Amniotic epithelial cell (primary cell): ENCODE measurements at places on chromosomes 7 and 10.

- DNase-seq, result no peak
Measured at GRCh38 chr10:70679498-70679897, 7.2 kb downstream of the ADAMTS14 start.

- no peak for DNase-seq
Measured at GRCh38 chr10:124867304-124867703, 65.7 kb downstream of the ABRAXAS2 start.

- DNase-seq, result no peak
Measured at GRCh38 chr7:144629598-144629997, 206.3 kb downstream of the TPK1 start.

GRCh38 chr7:39383136-39383535, 183.1 kb upstream of the YAE1 start:
- peak; percentile 18 for DNase-seq

DNA sequence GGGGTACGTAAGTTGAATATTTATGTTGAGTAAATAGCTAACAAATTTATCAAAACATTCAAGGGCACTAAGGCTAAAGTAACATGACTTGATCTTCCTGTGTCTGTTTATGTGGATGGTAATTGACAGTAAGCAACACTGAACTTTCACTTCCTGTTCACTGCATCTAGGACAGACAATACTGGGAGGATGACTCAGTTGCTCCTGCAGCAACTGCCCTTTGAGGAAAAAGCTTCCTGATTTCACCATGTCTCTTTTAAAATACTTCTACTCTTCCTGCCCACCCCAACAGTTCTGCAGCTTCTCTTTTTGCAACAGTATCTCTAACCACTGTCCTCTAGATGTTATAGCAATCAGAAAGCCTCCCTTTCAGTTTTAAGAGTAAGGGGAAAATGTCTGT, 76.6 kb upstream of the HGF start:
- DNase-seq, result peak; percentile 90

DNA sequence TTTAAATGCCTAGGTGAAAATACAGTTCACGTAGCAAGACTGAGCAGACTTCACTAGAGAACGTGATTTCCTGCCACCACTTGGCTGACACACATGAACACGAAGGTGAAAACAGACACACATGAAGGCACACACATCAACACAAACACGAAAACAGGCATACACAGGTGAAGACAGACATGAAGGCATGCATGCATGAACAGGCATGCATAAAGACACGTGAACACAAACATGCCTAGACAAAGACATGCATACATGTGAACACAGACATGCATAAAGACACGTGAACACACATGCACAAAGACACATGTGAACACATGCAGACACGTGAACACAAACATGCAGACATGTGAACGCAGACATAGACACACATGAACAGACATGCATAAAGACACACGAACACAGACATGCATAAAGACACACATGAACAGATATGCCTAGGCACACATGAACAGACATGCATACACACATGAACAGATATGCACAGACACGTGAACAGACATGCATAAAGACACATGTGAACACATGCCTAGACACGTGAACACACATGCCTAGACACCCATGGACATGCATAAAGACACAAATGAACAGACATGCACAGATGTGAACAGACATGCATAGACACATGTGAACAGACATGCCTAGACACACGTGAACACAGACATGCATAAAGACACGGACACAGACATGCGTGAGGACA, 243.1 kb downstream of the ZMYND11 start:
- no peak for DNase-seq

GRCh38 chr7:145156834-145157233, 321.0 kb upstream of the TPK1 start:
- no peak for DNase-seq

DNA sequence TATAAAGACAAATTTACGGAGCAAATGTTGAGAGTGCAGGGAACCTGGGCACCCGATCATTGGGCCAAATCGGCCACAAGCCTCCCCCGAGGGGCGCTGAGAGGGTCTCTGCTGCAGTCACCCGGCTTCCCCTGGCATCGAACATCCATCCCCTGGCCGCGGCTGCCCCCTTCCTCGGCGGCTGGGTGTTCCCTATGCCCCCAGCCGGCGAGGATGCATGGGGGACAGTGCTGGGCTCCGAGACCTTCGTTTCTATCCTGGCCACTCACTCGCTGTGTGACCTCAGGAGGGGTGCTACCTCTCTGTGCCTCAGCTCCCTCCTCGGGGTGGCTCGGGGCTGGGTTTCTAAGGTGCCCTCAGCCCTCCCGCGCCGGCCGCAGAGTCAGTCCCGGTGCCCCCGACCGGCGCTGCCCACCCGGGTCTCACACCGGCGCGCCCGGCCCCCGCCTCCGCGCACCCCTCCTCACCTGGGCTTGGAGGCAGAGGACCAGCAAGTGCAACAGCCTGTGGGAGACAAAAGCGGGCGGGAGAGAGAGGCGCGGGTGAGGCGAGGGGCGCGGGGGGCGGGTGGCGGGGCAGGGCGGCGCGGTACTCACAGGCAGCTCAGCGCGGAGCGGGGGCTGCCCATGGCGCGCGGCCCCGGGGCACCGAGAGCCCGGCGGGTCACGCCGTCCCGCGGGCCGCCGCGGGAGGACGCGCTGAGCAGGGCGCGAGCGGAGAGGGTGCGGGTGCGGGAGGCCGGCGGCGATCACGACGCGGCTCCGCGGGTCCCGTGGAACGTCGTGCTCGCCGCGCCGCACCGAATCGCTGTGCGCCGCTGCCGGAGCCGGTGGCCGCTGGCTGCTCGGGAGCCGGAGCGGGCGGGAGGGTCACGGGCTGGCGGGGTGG, at the start of gene FGF8:
TSS of gene FGF8 (minus strand) at position 842 of the 888 bp plus-strand sequence. CDS start at position 628, 214 bp downstream.
- no peak for DNase-seq

DNA sequence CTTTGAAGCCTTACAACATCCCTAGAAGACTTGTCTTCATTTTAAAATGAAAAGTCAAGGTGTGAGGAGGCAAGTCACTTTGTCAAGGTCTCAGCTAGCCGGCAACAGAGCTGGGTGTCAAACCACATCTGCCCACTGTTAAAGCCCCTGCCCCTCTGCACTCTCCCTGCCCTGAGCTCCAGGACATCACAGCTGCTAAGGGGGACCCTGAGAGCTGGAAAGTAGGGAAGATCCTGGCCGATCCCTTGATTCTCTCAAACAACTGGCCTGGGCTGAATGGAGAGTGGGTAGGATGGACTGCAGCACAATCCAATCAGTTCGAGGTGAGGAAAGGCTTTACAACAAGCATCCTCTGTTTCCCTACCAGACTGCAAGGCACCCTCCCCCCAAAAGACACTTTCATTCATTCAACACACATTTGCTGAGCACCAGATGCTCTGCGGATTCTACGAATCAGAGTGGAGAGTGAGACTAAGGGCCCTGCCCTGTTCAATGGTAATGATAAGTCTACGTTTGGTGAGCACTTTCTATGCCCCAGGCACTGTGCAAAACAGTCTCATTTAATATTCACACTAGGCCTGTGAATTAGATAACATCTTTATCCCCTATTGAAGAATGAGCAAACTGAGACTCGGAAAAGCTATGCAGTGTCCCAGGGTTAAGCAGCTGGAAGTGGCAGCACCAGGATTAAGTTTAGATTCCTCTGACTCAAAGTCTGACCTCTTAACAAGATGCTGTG, 148.1 kb downstream of the HERPUD2 start:
- no peak for DNase-seq

DNA sequence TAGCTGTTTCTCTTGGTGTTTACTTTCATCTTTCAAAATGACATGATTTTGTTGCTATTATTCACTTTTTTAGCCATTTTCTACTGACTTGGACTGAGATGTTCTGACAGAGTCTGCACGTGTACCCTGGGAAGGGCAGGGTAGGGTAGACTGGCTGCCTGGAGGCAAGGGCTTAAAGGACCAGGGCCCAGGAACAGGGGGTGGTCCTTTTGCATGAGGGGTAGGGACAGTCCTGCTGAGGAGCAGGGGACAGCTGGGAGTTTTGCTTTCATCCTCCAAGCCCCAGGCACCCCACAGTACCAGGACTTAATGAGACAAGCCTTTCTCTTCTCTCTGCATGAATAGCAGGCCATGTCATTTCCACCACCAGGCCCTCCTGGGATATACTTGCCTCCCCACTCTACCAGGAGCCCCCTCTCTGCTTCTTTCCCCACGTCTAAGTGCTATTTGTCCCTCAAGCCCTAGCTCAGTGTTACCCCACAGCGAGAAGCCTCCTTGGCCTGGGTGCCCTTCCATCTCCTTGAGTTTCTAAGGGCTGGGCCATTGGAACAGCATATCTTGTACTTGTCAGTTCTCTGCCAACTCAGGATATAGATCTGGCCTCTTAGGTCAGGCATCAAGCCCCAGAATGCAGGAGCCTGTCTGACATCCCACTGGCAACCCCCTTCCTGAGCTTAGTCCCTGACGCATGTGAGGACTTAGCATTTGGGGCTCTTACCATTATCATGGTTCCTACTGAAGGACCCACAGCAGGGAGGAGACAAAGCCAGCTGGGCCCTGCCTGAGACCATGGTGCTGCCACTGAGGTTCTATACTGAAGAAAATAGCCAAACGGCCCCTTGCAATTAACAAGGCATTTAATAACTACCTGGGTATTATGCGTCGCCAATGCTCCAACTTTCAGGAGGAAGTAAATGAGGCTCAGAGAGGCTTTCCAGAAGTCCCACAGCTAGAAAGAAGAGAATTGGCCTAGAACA, 78.4 kb upstream of the UNC5B start:
- no peak for DNase-seq

GRCh38 chr7:32314761-32315160, 175.4 kb downstream of the LSM5 start:
- no peak for DNase-seq

- no peak for DNase-seq
Measured at GRCh38 chr10:29648114-29648982, 13.6 kb upstream of the SVIL start.

- DNase-seq, result peak; percentile 45
Measured at GRCh38 chr10:43110338-43111071, 27.7 kb upstream of the CSGALNACT2 start.
